ENCODE measurements at places on chromosomes 12 and 14. TPM values are rescaled to one million over a fixed set of nuclear protein-coding genes. Genes with fewer than 3 reads are reported as not detected.

GRCh38 chr12:14854586-14855183, 11.4 kb upstream of the ART4 start:
- DNase-seq: no peak

GRCh38 chr12:30763053-30763452, 8.3 kb upstream of the CAPRIN2 start:
- DNase-seq: no peak

DNA sequence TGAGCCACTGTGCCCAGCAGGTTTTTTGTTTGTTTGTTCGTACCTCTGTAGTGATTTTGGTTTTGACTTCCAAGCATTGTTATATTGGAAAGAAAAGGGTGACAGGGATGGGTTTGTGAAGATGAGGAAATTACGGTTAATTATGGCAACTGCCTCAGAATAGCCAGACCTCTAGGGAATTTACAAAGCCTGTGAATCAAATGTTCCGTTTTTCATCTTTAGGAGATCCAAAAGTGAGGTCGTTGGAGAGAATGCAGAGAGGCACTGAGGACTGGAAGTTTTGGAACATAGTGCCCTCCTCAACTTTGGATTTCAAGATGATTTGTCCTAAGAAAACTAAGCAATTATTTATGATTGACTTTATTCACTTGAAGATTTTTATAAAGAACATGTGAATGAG, 54.5 kb upstream of the EVL start:
- DNase-seq: no peak

DNA sequence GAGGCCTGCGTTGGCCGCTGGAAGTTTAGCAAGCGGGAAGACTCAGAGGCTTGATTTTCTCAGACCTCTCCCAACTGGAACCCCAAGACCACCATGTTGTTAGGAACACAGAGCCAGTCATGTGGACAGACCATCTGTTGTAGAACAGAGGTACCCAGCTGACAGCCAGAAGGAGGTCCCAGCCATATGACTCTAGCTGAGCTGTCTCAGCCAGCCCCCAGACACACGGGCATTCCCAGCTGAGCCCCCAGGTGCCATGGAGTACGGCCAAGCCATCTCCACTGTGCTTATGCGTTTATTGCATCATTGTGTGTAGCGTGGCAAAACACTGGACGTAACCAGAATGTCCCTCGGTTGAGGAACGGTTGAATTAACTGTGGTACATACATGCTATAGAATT, 421.9 kb downstream of the TMEM132D start:
- DNase-seq: no peak

The ANKRD33 gene
- polyA plus RNA-seq: not detected

The PYGL gene
- polyA plus RNA-seq: 112 TPM

Data from A549 (cell line).